ENCODE measurements at places on chromosomes 4 and X.

GRCh38 chrX:47586043-47586787, 4.0 kb downstream of the TIMP1 start:
- no peak for DNase-seq

DNA sequence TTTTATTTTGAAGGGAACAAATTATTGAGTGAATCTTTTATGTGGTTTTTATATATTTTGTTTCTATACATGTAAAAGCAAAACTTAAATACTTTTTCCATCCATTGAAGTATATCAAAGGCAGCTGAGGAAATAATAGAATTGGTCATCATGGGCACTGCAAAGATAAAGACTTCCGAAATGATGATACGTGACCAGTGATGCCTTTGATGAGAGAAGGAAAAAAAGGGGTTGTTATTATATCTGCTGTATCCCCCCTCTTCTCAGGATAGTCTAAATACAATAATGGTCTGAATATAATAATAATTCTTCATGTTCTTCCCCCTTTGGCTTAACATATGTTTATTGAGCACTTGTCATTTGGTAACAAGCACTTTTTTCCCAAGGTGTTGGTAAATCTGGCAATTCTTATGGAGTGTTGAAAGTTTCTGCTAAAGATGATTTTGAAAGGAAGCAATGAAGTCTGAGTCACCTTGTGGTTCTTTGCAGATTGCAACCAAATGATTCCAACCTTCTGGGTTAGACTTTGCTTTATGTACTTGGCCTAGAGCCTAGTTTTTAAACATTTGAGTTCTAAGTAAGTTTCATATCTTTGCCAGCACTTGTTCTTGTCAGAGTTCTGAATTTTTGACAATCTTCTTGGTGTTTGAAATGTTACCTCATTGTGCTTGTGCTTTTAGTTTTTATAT, 60.8 kb downstream of the USP9X start:
- DNase-seq = no peak

GRCh38 chr4:5423670-5424069, 284.7 kb downstream of the EVC2 start:
- no peak for DNase-seq

GRCh38 chr4:673349-674091, 556 bp downstream of the ATP5ME start:
- peak; percentile 32 for DNase-seq

GRCh38 chr4:66045913-66046312, 375.6 kb upstream of the EPHA5 start:
- DNase-seq = no peak

DNA sequence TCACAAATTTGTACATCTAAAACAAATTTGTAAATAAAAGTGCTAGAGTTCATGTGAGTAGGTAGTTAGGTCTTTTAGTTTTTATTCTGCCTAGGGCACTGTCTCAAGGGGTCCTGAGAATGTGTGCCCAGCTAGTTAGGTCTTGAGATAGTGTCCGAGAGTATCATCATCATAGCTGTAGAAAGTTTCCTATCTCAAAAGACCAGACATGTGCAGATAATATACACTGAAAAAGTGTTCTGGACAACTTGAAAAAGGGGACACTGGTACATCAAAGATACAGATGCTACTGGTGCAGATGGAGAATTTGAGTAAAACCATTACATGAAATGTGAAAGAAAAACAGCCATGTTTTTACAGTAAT, 1.8 kb upstream of the ZCCHC4 start:
- DNase-seq = peak; percentile 17

DNA sequence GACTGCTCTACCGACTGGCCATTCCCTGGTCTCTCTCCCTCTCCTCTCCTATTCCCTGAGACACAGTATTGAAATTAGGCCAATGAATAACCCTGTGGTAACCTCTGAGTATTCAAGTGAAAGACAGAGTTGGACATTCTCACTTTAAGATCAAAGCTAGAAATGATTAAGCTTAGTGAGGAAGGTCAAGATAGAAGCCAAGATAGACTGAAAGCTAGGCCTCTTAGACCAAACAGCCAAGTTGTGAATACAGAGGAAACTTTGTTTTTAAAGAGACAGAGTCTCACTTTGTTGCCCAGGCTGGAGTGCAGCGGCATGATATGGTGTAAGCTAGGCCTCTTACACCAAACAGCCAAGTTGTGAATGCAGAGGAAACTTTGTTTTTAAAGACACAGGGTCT, 64.6 kb downstream of the KDM6A start:
- no peak for DNase-seq

GRCh38 chr4:16513876-16514275, 287.6 kb upstream of the TAPT1 start:
- DNase-seq = no peak

DNA sequence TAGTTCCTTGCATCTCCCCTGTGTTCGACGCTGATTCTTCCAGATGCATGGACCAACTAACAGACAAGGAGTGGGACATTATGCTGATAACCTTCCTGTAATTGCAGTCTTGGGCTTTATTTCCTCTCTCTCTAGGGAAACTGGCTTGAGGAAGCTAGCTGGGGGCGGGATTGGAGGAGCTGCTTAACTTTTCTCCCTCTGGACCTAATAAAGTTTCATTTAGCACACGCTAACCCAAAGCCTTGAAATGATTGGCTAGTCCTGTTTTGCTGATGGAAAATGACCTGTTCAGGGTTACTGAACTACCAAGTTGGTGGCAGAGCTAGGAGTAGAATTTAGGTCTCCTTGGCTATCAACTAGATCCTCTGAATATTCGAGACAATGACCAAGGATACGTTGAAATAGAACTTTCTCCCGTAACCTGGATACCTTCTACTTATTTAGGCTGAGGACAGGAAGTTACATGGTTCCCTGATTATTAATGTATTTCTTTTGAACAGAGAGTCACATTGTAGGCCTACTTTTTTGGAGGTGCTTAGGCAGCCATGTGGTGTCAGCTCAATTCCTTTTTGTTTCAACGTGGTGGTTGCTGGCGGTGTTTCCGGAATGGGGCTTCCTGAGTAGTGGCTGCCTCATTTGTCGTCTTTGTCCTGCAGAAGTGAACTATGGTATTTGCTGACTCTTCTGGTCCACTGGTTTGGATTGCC, 2.0 kb downstream of the PGK1 start:
- no peak for DNase-seq

DNA sequence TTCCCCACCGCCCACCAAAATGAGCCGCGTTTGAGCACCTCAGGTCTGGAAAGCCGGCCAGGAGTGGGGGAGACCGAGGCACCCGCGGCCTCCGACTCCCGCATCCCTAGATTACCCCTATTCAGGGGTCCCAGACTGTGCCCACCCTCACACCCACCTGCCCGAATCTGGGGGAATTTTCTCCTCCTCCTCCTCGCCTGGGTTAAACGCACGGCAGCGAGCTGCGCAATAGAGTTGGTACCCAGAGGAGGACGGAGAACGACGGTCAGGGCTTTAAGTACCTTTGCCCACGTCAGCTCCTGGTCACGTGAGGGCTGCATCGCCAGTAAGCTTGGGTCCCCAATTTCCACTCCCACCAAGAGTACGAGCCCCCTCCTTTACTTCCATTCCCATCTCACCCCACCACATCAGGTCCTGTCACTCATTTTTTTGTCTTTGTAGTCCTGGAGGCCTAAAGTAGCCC, at the start of gene ARMCX2:
ARMCX2 (minus strand) TSS at position 250 of the 463 bp plus-strand sequence. CDS start 2,262 bp downstream, outside the sequence.
- DNase-seq = no peak

- DNase-seq = no peak
These were observed 23.0 kb upstream of the RADX start for GRCh38 chrX:106588801-106589200.

- no peak for DNase-seq
These were observed 249.4 kb downstream of the ADAMTS3 start for GRCh38 chr4:72319601-72320021.

DNA sequence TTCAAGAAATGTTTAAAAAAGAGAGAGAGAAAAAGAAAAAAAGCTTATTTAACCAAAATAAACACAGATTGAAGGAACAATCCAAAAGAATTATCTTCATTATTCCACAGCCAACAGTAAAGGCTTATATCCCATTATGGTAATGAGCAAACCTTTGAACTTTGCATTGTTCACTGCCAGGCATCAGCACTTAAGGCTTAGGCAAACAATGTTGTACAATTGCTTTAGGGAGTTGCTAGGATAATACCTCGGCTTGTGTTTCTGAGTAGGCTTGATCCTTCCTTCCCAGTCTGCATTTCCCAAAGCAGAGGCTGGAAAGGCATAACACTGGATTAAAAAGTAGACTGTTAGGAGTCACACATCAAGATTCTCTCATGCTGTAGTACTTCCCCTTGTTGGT, 352.7 kb upstream of the IGFBP7 start:
- DNase-seq = no peak

GRCh38 chrX:78593701-78594100, 65.4 kb downstream of the RTL3 start:
- no peak for DNase-seq

GRCh38 chr4:24266951-24267722, 317.2 kb downstream of the DHX15 start:
- no peak for DNase-seq

- DNase-seq = peak; percentile 46
These were observed 1.8 kb downstream of the CAMK2D start for GRCh38 chr4:113759696-113760093.

DNA sequence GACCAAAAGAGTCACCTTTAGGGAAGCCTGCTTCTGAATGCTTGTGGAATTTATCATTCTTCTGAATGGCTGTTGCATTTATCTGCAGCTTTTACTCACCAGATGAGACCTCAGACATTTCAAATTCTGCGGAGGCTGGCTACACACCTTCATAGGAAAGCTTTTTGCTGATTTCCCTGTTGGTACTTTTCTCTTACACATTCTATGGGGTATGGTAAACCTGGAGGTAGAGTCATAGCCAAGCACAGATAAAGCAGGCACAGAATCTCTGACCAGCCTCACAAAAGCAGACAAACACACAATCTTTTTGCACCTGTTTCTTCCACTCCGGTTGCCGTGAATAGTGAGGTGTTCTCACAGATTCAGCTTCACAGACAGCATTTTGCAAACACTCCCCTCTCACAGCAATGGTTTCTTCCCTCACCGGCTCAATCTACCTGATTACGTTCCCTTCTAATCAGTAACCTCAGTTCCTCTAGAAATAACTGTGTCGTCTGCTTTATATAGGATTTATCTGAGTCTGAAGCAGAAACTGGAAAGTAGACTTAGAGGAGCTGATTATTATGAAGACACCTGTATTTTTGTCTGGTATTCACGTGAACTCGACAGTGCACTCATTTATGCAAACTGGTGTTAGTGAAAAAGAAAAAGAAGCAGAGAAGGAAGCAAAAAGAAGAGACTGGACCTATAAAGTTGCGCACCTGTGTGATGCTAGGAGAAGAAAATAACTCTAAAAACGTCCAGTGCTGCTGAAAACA, 83.1 kb downstream of the DMD start:
- peak; percentile 83 for DNase-seq

DNA sequence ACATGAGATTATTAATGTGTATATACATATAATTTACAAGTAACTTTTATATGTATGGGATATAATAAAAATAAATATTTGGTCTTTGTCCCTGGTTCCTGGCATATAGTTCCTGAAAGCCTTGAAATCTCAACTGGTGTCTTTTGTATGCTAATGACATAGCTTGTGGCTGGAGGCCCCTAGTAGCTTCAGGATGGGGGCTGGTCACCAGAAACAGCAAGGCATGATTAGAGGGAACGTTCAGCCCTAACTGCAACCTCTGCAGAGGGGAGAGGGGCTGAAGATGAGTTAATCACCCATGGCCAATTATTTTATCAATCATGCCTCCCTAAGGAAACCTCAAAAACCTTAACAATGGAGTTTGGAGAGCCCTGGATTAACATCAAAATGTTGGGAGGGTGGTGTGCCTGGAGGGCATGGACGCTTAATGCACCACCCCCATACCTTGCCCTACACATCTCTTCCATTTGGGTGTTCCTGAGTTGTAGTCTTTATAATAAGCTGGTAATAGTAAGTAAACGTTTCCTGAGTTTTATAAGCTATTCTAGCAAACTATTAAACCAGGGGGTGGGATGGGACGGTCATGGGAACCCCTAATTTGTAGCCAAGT, 21.3 kb downstream of the PIN4 start:
- no peak for DNase-seq

GRCh38 chr4:122816476-122816875, 10.2 kb upstream of the FGF2 start:
- DNase-seq = no peak

- peak; percentile 10 for DNase-seq
These were observed 24.7 kb upstream of the FRAS1 start for GRCh38 chr4:78032446-78032845.

GRCh38 chrX:154967603-154968002, 54.9 kb downstream of the F8 start:
- no peak for DNase-seq

DNA sequence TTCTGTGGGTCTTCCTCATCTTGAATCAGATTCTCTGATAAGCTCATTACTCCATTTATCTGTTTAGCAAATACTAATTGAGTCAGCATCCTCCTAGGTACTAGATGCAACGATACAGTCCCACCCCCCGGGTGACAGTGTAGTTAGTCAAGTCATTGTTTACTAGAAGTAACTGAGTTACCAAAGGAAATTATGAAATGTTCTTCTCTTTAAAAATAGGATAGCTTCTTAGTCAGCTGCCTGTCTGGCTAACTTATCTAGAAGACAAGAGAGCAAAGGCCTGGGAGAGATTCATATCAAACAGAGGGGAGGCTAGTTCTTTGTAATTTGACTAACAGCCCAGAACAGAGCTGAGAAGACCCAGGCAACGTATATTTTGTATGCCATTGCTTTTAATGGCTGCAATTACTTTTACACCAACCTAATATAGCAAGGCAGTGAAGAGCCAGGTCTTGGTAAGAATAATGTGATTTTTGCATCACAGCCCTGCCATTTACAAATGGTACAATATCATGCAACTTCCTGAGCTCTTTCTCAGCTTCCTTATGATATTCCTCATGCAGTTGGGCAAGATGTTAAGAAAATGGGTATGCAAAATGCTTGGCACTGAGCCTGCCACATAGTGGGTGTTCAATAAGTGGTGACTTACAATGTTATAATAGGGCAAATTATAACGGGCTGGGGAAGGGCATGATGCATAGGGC, 149.9 kb downstream of the CHIC2 start:
- DNase-seq = no peak

DNA sequence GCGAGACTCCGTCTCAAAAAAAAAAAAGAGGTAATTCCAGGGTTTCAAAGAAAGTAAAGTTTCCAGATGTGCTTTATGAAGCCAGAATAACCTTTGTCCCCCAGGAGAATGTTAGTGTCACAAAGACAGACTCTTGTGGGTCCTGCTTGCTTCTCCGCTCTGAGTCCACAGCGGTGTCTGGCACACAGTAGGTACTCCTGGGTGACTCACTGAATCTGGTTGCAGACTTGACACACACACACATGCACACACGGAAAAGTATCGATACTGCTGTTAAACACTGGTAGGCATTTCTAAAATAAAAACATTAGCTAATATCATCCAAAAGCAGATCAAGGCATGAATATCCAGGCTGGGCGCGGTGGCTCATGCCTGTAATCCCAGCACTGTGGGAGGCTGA, 22.9 kb downstream of the TMEM187 start:
- DNase-seq = no peak

- no peak for DNase-seq
These were observed 268.7 kb downstream of the SLC39A8 start for GRCh38 chr4:102076622-102077021.

Data from OCI-LY7 (cell line).